Activated naive CD4-positive, alpha-beta T cell treated with anti-CD3 and anti-CD28 coated beads, Interleukin-2, amount 10 ng/mL, durations not matched to agents 5 hours and 36 hours (primary cell): ENCODE measurements at places on chromosomes 11 and 22. TPM values are rescaled to one million over a fixed set of nuclear protein-coding genes. Genes with fewer than 3 reads are reported as not detected.

Gene PLA2G3
- not detected for total RNA-seq

Gene FAM180B
- 0.15 TPM for total RNA-seq

Gene KLHDC7B
- 7.6 TPM for total RNA-seq

Gene KCNK7
- 1.0 TPM for total RNA-seq

Gene RAB3IL1
- total RNA-seq: not detected

Gene SPDYC
- total RNA-seq: not detected

Gene KRTAP5-2
- total RNA-seq: not detected

Gene ACTN3
- total RNA-seq: not detected

Gene SYT9
- total RNA-seq: not detected

Gene TUBA8
- 1.1 TPM for total RNA-seq

Gene PRR5L
- total RNA-seq: 3.3 TPM

Gene SHANK3
- total RNA-seq: not detected

Gene MRGPRX4
- not detected for total RNA-seq

Gene SLC43A1
- 29.8 TPM for total RNA-seq

Gene OR6X1
- total RNA-seq: not detected

Gene OR8B2
- not detected for total RNA-seq

Gene CAT
- total RNA-seq: 45.0 TPM

Gene APOL5
- not detected for total RNA-seq

Gene OMP
- total RNA-seq: not detected

Gene PITPNB
- total RNA-seq: 95.8 TPM

Gene MS4A10
- total RNA-seq: not detected

Gene SLC5A1
- not detected for total RNA-seq

Gene APOBEC3G
- total RNA-seq: 71.0 TPM

Gene PTGDR2
- 0.70 TPM for total RNA-seq

Gene MRPL23
- 83.6 TPM for total RNA-seq

Gene ANO9
- 107 TPM for total RNA-seq

Gene NAALAD2
- not detected for total RNA-seq

Gene CD3D
- total RNA-seq: 462 TPM

Gene C22orf42
- not detected for total RNA-seq

Gene MS4A2
- not detected for total RNA-seq

Gene PPP1CA
- total RNA-seq: 282 TPM

Gene KCTD14
- 0.18 TPM for total RNA-seq

Gene OR51B2
- not detected for total RNA-seq

Gene CHRDL2
- not detected for total RNA-seq

Gene SLC22A12
- total RNA-seq: not detected

Gene LDHAL6A
- 0.22 TPM for total RNA-seq

Gene PRG3
- total RNA-seq: not detected

Gene IGSF9B
- total RNA-seq: 173 TPM

Gene RFPL2
- total RNA-seq: 0.50 TPM

Gene POU2AF2
- total RNA-seq: not detected

Gene MS4A4A
- total RNA-seq: not detected

Gene RAB39A
- total RNA-seq: not detected

Gene GGT5
- total RNA-seq: not detected
